ENCODE measurements at places on chromosomes 6 and 20.

DNA sequence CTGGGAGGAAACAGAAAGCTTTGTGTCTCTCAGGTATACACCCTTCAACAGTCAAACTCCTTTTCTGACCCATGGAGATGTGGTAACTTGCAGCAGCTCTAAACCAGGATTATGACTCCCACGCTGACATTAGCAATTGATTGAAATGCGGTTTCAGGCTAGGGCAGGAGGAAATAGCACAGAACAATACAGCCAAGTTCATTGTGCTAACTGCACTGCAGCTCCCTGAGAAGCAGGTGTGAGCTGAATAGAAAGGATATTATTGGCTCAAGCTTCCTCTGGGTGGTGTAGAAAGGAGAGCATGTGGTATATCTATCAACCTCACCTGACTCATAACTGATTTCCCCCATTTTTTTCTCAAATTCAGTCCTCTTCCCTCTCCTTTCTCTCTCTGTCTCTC is 612.3 kb upstream of the BTBD3 start:
- DNase-seq, result no peak

DNA sequence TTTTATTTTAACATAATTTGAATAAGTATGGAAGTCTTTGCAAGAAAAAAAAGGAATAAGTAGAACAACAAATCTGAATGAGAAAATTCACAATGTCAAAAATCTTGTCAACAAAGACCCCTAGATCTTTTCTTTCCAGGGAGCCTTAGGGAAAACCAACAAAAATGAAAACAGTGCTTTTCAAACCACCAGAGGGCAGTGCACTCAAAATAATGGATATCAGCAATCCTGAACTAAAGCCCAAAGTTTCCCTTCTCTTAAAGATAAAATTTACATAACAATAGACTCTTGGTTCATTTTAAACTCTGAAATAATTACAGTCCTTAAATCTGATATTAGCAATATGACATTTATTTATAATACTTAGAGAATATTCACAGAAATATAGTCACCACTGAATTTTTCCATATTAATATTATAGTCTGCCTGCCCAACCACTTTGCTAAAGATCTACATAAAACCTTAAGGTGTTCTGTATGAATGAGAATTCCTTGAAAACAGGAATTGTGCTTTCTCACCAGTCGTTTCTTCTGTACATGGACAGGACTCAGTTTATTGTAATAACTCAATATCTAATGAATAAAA is 105.3 kb upstream of the BMP5 start:
- DNase-seq, result no peak

DNA sequence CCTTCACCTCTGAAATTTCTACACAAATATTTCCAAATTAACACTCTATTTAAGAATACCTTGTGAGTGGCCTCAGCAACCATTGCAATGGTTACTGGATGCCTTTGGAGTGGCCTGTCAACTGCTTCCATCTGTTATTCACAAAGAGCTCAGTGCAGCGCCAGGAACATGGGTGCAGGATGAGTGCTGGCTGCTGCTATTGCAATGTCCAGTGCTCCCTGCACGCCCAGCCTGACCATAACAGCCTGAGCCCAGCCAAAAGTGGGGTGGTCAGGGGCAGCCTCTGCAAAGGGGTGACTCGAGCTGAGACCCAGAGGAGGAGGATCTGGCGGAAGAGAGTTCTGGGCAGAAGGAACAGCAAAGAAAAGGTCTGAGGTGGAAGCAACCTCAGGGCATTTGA is 18.4 kb downstream of the CASS4 start:
- no peak for DNase-seq

DNA sequence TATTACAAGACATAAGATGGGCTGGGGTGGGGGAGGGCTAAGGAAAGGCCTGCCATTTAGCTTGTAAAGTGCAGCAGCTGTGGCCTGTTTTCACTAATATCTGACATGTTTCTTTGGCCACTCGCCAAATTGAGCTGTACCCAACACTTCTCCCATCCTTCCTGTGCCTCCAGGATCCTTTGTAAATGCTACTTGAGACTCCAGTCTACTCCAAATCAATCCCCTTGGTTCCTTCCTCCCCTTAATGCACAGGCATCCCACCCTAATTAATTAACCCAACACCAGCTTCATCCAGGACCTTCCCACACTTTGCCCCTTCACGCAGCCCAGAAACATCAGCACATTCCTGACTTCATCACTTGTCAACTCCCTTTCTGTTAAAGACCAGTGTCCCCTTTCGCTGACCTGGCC is 55.0 kb upstream of the TCF21 start:
- no peak for DNase-seq

- DNase-seq, result no peak
These were observed 36.1 kb downstream of the CAP2 start for GRCh38 chr6:17429383-17430061.

GRCh38 chr6:110415086-110415916 is at the start of gene DDO:
DDO (minus strand) TSS chr6:110415575; CDS start chr6:110413462, 2,113 bp downstream.
- no peak for DNase-seq

DNA sequence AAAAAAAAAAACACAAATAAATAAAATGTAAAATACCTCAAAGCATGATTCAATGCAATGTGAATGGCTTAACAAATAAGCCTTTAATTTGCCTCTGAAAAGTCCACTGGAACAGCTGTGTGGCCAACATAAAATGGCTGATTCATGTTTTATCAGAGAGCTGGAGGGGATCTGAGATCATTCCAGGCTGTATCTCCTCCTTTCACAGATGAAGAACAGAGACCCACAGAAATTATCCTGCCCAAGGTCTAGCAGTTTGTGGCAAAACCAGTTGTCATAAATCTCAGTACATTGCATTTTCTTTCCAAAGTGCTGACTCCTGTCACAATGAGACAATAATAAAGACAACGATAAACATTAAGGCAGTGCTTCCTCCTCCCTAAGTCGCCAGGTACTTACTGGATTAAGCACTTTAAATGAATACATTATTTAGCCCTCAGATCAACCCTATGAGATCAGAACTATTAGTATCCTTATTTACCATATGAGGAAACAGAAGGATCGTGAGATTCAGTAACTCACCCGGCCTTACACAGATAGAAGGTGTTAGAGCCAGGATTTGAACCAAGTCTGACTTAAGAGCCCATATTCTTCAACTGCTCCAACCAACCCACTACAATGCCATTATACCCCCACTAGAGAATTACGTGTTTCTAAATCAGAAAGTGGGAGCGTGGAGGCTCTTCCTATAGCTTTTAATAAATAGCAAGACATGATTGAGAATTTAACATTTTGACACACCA is 118.3 kb downstream of the KIF13A start:
- DNase-seq, result no peak

DNA sequence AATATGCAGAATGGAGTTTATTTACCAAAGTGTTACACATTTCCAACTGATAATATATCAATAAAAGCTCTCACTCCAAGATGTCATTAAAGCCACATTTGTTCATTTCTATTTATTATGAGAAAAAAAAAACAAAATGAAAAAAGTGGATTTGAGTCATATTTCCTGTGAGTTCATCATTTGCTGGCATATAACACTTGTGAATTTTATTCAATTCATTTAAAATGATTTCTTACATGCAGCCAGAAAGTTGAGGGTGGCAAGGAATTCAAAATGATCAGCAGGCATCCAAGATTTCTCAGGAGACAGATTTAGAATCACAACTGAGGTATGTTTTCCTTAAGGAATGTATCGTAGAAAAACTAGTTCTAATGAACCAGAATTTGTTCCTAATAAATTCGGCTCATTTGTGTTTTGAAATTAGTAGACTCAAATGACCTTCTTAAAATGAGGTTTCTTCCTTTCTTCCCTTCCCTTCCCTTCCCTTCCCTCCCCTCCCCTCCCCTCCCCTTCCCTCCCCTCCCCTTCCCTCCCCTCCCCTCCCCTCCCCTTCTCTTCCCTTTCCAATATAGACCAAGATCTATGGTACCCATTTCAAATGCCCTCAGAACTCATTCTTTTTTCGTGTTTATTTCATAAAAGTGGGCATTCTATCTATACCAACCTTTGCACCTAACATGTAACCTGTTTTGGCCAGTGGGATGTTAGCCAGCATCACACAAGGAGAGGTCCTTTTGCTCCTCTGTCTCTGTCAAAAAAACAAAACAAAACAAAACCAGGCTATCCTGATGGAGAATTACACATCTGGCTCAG is 357.9 kb upstream of the TSHZ2 start:
- DNase-seq, result no peak

DNA sequence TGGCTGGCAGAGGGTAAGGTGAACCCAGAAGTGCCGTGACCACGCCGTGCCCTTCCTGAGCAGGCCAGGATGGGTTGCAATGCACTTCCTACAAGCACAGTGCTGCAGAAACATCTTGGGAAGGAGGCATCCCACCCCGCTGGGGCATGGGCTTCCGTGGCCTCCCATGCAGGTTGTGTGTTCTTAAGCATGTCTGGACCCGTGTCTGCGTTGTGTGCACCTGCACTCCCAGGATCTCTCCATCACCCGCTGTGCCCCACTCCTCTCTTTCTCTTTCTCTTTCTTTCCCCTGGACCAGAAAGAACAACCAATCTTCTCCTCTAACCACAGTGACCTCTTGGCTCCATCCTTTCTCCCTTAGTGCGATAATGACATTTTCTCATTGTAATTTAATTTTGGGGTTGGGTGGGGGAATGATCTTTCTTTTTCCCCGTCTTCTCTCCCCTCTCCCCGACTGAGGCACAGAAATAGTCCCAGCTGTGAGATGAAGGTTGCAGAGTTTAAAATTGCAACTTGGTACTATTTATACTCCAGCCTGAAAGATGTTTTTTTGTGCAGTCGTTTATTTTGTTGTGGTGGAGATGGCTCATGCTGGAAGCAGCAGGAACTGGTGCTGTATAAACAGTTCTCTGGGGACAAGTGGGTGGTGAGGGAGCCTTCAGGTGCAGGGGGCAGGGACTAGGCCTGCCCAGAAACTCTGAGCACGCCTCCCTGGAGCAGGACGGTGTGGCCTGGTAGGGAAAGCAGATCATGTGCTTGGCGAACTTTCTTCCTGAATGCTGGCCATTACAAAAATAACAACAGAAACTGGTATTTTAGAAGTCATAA is 20.5 kb downstream of the BCAS4 start:
- no peak for DNase-seq

DNA sequence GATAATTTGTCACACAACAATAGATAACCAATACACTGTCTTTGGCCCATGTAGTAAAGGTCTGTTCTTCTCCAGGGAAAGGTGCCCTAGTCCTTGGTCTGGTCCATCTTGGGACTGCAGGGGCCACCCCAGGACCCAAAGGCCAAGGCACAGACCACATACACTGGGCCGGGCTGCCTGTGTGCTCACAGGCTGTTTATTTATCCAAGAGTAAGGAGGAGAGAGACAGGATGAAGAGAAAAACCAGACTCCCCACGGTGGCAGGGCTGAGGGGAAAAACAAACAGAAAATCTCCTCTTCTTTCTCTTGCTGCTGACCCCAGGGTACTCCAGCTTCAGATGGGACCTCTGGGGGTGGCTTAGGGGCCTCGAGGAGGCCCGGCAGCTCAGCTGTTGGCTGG is 6.5 kb upstream of the CDK5RAP1 start:
- DNase-seq, result no peak

- DNase-seq, result no peak
These were observed 54.1 kb downstream of the RBM38 start for GRCh38 chr20:57445298-57445697.

- DNase-seq, result no peak
These were observed 157.8 kb downstream of the TRIM27 start for GRCh38 chr6:28765978-28766351.

DNA sequence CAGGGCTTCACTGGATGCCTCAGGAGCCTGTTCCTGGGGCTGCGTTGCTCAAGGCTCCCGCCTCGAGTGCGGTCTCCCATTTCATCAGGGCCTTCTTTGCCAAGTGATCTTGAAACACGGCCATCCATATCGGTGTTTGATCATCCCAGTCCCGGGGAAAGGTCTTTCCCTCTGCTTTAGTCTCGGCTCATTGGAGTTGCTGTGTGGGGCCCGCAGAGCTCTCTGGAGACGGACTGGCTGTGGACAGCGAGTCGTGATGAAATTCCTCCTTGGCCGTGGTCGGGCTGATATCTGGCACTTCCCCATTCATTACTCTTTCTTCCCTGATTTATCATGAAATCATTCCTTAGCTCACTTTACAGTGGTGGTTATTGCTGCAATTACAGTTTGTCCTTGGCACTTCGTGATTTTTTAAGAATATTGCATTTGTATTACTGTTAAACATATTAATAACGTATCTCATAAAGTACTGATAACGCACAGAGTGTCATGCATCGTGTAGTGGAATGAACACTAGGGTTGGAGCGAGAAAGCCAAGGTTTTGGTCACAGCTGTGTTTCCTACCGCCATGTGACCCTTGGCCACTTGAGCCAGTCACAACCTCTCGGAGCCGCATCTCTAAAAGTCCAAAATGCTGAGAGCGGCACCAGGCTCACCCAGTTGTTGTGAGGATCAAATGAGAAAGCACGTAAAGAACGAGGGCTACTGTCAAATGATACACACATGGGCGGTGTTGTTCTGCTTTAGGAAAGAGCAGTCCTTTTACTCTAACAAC is 71.8 kb downstream of the MTHFD1L start:
- no peak for DNase-seq

GRCh38 chr20:63153254-63154221 is 62.4 kb downstream of the YTHDF1 start:
- no peak for DNase-seq

DNA sequence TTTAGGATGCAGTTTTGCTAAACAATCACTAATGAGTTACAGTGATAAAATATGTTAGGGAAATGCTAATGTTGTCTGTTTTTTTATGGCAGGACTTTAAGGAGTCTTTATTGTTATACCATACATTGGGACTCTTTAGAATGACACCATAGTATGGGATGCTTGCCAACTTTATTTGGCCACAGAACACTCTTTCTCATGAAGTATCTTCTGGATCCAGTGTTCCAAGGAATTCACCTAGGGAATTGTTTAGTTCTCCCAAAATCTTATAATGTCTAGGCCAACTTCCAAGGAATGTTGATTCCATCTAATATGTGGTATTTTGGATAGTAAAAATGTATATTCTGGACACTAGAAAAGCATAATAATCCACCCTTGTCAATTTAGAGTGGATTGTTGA is 3.3 kb downstream of the RIN2 start:
- DNase-seq, result no peak

DNA sequence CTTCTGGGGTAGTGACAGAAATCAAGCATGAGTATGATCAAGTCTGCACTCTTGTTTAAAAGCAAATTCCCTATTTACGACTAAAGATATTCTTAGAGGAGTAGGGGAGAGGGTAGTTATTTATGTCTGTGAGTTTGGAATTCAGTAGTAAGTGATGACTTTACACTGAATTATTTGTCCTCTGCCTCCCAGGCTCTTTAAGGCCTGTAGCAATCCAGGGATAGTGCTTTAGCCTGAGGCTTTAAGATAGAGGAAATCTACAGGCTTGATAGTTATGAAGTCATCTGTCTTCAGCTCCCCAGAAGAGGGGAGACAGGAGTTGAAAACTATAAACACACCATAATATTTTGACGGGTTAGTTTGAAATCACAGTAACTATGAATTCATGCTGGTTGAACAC is 664.5 kb downstream of the EPM2A start:
- DNase-seq, result no peak
